Stimulated activated CD4-positive, alpha-beta T cell treated with anti-CD3 and anti-CD28 coated beads, Interleukin-15, amount 100 ng/mL, for 48 hours (primary cell): ENCODE measurements at places on chromosomes 12 and 14.

- DNase-seq = no peak
Observed at GRCh38 chr14:100524933-100525243, 62.3 kb downstream of the BEGAIN start.

DNA sequence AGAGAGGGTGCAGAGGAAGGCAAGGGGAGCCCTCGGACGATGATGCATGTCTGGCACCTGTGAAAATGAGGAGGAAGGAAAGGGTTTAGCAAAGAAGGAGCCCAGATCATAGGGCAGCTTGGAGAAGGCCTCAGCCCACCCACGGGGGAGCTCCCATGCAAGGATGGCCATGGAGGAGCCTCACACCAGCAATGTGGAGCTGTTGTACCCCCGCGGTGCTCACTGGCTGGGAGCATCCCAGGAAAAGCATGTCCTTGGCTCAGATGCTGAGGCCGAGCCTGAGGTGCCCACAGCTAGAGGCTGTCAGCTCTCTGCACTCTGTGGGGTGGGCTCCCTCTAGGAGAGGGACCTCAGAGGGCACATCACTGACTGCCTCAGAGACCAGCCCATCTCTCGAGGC, 622.6 kb downstream of the AACS start:
- no peak for DNase-seq

GRCh38 chr14:104458845-104459244, 120.7 kb upstream of the C14orf180 start:
- DNase-seq = no peak

GRCh38 chr14:104103446-104104075, 18.1 kb downstream of the ASPG start:
- no peak for DNase-seq

- DNase-seq = no peak
Observed at GRCh38 chr12:127680516-127680915, 586.5 kb upstream of the TMEM132C start.

DNA sequence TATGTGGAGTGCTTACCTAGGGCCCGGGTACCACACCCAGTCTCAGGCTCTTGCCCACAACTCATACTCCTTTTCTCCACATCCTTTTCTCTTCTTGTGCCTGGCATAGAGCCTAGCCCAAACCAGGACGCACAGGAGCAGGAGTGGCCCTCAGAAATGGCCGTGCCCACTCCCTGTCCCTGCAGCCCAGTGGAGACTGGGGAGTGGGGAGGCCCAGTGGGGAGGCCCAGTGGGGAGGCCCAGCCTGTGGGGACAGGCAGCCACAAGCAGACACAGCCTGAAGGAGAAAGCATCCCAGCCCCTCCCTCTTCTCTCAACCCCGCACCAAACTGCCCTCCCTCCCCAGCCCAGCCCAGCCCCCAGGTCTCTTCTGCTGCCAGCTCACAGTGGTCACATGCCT, 196.8 kb downstream of the KIF26A start:
- no peak for DNase-seq

GRCh38 chr12:131380220-131380964, 330.5 kb upstream of the SFSWAP start:
- DNase-seq = no peak

GRCh38 chr14:47744155-47744554, 68.8 kb upstream of the MDGA2 start:
- DNase-seq = no peak

- no peak for DNase-seq
Observed at GRCh38 chr14:84084056-84084630, 1445.8 kb upstream of the FLRT2 start.

DNA sequence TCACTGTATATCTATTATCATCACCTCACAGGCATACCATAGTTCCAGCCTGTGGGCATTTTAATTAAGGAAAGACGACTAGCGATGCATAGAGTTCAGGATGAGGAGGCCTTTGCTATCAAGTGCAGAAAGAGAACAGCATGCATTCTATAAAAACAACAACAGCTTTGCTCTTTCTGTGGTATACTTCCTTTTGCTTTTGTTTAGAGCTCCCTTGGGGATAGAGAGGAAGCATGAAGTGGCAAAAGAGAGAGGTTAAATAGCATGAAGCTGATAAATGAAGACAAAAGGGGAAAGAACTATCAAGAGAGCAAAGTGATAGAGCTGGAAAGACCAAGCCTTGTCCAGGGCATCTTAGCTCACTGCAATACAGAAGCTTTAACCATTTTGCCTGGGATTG, 23.5 kb downstream of the IFNG-AS1 start:
- DNase-seq = no peak

- DNase-seq = no peak
Observed at GRCh38 chr14:83799233-83799632, 1730.7 kb upstream of the FLRT2 start.
